ENCODE measurements at places on chromosomes 7 and 10.

- no peak for DNase-seq
Measured at GRCh38 chr10:63384675-63385074, 81.1 kb downstream of the JMJD1C start.

DNA sequence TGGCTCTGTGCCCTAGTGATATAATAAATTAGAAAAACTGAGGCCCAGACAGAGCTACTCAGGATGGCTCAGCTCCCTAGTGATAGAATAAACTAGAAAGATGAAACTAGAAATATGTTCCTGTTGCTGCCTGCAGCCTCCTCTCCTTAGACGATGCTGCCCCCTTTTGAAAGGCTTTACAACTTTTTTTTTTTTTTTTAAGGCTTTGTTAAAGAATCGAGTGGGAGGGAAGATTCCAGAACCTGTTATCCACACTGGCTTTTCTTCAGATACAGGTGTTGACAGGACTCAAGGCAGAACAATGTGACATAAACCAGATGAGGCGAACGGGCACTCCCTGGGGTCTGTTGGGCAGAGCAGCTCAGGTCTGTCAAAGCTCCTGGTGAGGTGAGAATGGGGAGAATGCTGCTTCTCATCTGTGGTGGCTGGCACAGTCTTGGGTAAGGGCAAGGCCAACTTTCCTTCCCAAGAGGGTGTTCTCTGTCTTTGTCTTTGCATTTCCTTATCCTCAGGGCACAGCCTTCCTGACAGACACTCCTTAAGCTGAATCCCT, 175.1 kb downstream of the COBL start:
- peak; percentile 36 for DNase-seq

DNA sequence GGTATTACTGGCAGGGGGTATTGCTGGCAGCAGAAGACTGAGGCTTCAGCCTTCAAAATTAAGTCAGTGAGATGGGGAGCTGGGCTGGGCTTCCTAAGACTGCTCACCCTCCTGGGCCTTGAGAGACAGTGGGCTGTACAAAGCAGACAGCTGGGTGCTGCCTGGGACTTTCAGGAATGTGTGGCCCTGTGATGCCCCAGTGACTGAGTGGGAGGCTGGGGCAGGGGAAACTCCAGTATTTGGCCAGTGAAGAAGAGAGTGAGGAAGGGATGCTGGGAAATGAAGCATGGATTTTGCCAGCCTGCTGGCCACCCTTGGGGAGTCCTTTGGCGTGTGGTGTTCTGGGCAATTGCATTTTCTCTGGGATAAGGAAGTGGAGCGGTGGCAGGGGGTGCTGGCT, 442 bp downstream of the ANKRD2 start:
- DNase-seq, result no peak

- no peak for DNase-seq
Measured at GRCh38 chr10:12685261-12686058, 316.1 kb downstream of the CCDC3 start.

- no peak for DNase-seq
Measured at GRCh38 chr7:16242920-16243319, 178.4 kb downstream of the CRPPA start.
